ENCODE measurements at places on chromosomes 2 and 18.

DNA sequence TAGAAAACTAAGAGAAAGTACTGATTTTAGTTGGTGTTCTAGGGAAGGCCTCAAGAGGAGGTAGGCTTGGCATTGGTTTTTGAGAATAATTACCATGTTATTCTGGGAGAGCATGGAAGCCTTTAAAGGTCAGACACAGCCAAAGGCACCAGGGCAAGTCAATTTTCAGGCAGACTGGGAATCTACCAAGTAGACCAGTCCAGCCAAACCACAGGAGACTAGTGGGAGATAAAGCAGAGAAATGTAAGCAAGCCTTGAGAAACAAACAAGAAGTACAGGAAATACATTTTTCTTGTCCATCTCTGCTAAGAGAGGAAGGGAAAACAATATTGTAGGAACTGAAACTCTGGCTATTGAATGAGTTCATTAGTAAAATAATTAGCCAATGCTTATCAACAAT, 5.5 kb upstream of the CCDC68 start:
- no peak for DNase-seq

- DNase-seq: no peak
Observed at GRCh38 chr2:157315901-157316300, 9.7 kb downstream of the ERMN start.

DNA sequence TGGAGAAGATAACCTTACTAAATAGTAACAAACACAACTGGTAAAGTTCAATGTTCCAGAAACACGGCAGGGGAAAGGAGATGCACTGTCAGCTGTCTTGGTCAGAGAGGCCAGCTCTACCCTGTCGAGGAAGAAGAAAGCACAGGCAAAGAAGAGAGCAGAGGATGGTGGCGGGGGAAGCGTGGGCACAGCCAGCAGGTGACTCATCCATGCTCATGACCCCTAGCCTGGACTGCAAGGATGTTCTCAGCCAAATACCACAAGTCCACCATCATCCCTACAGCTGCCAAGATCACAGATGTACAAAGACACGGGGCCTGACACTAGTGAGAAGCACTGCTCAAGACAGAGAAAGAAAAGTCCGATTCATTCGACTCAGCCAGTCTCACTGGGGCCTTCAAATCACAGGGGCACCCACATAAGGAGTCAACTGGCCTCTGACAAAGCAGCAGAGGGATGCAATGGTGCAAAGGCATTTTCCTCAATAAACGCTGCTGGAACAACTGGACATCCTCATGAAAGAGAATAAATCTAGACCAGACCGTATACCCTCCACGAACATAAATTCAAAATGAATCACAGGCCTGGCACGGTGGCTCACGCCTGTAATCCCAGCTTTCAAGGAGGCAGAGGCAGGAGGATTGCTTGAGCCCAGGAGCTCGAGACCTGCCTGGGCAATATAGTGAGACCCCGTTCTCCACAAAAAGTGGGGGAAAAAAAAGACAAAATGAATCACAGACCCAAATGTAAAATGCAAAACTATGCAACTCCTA, 5.6 kb downstream of the DTYMK start:
- DNase-seq: no peak

- DNase-seq: no peak
Observed at GRCh38 chr2:74097574-74097973, 50.1 kb downstream of the BOLA3 start.

GRCh38 chr2:235511187-235511661, 17.4 kb downstream of the AGAP1 start:
- DNase-seq: no peak

DNA sequence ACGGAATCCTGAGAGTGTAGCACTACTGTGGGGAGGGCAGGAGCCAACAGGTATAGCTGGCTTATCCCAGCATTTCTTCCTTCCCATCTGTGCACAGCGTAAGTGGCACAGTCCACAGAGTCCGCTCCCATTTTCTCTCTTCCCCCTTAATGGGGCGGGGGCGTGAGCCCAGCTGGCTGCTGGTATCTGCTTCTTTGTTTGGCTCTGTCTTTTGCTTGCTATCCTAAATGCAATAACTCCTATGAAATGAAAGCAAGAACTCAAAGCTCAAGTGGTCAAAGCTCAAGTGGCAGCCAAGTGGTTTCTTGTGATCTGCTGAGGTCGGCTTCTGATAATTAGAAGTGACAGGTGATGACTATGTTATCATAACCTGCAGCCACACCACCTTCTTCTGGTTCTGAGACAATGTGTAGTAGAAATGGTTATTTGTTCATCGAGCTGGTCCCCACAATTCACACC, 192.7 kb downstream of the PLCL1 start:
- DNase-seq: no peak

GRCh38 chr2:234865040-234865439, 86.8 kb upstream of the SH3BP4 start:
- DNase-seq: no peak

DNA sequence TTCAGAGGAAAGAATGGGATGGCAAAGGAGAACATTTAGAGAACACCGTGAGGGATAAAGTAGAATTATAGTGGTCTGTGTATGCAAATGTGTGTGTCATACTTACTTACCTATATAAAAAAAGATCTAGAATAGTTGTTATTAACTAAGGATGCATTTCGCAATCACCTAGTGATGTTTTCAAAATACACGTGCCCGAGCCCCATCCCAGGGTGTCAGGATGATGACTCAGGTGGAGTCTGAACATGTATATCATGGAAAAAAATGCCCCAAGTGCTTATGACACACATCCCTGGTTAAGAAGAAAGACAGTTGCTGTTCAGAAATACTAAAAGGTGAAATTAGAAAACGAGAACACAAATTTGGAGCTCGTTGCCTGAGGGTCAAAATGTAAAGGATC, 109.0 kb downstream of the CERS6 start:
- DNase-seq: no peak

- no peak for DNase-seq
Observed at GRCh38 chr2:173631127-173631460, 276.4 kb downstream of the CDCA7 start.

DNA sequence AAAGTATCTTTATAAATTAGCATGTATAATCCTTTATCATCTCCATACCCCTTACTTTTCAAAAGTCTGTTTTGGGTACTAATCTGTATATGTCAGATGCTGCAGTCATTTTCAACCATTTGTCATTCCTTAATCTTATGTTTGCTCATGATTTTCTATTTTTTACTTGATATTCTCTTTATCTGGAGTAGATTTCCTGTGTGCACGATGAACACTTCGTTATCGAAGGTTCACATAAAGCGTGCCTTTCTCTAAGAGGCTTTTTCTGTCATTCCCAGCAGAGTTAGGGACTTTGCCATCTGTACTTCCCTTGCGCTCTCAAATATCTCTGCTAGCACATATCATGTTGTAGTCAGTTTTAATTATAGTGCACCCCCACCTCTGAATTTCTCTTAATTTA, 123.2 kb downstream of the BIRC6 start:
- no peak for DNase-seq

- DNase-seq: no peak
Observed at GRCh38 chr2:56185101-56185581, 1.4 kb downstream of the CCDC85A start.

DNA sequence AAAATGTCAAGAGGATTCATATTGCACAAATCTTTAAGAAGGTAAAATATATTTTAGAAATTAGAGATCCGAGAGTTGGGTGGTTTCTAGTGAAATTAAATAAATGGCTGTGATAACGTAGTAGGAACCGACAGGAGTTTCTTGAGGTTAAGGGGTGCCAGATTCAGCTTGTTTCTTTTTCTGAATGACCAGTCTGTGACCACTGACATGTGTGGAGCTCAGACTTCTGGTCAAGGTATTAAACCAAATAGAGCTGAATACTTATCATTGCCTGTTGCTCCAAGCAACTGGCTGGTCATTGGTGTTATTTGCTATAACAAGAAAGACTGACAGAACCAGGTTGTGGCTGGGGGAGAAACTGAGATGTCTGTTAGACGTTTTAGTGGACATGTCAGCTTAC, 408.2 kb upstream of the HS6ST1 start:
- DNase-seq: no peak

DNA sequence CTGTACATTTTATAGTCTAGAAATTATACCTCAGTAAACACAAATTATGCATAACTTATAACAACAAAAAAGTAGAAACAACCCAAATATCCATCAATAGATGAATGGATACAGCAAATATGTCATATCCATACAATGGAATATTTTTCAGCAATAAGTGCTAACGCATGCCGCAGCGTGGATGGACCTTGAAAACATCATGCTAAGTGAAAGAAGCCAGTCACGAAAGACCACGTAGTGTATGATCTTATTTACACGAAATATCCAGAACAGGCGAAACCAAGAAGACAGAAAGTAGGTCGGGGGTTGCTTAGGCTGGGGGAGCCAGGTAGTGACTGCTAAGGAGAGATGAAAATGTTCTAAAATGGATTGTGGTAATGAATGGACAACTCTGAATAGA, 167.1 kb upstream of the MYCN start:
- DNase-seq: no peak

GRCh38 chr2:130864830-130865800, 28.4 kb downstream of the ARHGEF4 start:
- no peak for DNase-seq

GRCh38 chr2:11286749-11287148, 57.7 kb downstream of the ROCK2 start:
- DNase-seq: no peak

- DNase-seq: no peak
Observed at GRCh38 chr2:212712466-212712865, 173.9 kb upstream of the ERBB4 start.

- no peak for DNase-seq
Observed at GRCh38 chr2:126358122-126358521, 297.8 kb upstream of the GYPC start.

DNA sequence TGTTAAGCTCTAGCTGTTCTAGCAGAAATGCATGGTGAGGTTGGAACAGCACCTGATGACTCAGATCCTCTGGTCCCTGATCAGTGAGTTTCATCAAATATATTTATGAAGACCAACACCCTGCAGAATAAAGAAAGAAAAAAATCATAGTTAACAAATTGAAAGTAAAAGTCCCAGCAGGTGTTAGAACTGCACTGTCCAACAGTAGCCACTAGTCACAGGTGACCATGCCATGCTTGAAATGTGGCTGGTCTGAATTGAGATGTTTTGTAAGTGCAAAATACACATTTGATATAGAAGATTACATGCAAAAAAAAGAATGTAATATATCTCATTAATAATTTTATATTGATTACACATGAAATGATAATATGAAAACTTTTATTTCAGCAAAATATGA, 1010.7 kb upstream of the ZEB2 start:
- DNase-seq: no peak

- DNase-seq: no peak
Observed at GRCh38 chr2:15149063-15149462, 412.1 kb downstream of the NBAS start.

- DNase-seq: no peak
Observed at GRCh38 chr2:157825885-157826284, 50.2 kb downstream of the ACVR1 start.

DNA sequence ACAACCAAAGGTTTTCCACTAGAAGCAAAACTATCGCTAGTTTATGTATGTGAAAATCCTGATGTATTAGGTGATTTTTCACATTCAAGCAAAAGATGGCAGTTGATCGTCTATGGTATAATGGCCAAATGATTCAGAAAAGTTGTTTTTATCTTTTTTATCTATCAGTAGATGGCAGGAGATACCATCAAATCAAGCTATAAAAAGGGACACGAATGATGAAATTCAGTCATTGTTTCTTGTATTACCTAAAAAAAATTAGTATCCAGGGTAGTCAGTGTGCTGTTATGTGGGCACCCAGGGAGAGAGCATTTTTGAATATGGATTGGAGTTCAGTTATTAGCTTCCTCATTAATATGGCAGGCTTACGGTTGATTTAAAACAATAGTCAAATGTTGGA, 22.9 kb upstream of the CAVIN2 start:
- DNase-seq: no peak

DNA sequence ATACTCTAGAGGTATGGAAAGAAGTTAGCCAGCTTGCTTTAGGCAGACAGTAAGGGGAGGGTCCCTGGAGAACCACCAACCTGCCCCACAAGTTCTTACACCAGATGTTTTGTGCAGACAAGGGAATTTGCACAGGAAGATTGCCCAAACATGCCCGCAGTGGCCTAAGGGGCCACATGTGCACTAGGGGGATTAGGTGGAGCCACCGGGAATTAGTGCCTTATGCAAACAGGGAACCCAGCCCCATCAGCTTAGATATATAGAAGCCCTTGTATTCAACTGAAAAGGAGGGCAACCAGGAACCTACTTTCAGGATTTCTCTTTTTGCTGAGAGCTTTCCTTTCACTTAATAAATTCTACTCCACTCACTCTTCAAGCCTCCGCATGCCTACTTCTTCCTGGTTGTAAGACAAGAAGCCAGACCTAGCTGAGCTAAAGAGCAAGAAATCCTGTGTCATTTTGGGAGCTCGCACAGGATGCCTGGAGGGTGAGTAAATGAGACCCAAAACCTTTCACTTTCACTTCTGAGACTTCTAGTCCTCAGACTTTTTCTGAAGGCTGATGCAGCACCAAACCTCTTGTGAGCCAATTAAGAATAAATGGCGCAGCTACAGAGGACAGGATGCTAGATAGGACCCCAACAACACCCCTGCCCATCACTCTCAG, 146.3 kb downstream of the GCA start:
- no peak for DNase-seq

GRCh38 chr2:171754254-171754939, 67.1 kb downstream of the DYNC1I2 start:
- no peak for DNase-seq

DNA sequence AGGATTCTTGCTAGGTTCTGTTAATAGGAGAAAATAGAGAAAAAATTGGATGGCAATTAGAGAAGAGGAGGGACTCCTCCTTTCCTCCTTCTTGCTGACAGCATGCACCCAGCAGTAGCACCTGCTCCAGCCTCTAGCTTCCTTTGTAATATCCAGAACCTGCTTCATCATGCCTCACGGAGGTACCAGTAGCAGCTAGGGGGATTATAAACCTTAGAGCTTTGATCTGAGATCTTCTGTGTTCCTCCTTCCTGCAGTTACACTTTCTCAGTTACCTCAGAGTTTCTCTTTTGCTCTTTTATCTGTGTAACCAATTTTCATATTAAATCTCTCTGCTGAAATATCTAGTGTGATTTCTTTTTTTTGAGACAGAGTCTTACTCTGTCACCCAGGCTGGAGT, 16.6 kb downstream of the DPP4 start:
- DNase-seq: no peak

DNA sequence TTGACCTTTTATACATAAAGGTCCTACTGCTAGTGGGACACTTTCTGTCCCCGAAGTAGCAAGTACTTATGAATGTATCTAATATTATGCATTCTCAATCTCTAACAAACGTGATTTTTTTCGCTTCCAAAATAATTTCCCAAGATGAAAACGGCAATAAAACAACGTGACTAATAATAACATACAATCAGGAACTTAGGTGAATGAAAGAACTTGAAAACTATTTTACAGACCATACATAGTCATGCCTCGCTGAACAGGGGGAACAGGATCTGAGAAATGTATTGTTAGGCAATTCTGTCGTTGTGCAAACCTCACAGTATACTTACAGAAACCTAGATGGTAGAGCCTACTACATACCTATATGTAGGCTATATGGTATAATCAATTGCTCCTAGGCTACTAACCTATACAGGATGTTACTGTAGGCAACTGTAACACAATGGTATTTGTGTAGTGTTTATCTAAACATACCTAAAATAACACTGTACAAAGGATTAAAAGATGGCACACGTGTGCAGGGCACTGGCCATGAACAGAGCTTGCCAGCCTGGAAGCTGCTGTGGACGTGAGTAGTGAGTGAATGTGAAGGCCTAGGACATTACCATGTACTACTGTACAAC, 2.5 kb downstream of the RTN4 start:
- no peak for DNase-seq

GRCh38 chr2:158539176-158540005, 82.6 kb downstream of the PKP4 start:
- DNase-seq: no peak

Data from stimulated activated CD8-positive, alpha-beta memory T cell treated with anti-CD3 and anti-CD28 coated beads, Interleukin-15, amount 100 ng/mL, for 24 hours (primary cell).